Inflammatory macrophage (primary cell): ENCODE measurements at places on chromosomes 4 and X.
A peak's percentile ranks its signal among the peaks of the same experiment; 100 is the strongest.

- no peak for DNase-seq
Measured at GRCh38 chrX:112698946-112699345, 19.2 kb upstream of the LHFPL1 start.

DNA sequence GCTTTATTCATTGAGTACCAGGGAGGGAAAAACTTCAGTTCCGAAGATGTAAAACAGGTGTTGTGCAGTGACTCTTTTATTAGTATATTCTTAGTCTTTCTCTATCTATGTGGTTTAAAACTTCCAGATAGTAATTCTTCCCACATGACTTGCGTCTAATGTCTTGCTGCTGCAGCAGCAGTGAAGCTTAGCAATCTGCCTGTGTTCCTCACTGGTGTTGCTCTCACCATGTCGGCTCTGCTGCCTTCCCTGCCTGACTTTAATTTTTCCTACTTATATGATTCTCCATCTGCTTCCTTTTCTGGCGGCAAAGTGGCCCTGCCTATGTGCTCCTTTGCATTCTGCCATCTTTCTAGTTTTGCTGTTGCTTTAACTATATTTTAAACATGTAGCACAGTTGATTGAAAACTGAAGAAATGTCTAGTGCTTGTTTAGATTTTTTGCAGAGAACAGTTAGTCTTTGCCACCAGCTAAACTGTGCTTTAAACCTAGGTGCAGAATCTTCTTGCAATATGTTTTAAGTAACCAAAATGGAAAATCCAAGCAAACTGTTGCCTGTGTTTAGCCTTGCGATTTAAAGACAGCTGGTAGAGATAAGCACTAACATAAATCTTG, 1934.2 kb upstream of the IGFBP7 start:
- no peak for DNase-seq

DNA sequence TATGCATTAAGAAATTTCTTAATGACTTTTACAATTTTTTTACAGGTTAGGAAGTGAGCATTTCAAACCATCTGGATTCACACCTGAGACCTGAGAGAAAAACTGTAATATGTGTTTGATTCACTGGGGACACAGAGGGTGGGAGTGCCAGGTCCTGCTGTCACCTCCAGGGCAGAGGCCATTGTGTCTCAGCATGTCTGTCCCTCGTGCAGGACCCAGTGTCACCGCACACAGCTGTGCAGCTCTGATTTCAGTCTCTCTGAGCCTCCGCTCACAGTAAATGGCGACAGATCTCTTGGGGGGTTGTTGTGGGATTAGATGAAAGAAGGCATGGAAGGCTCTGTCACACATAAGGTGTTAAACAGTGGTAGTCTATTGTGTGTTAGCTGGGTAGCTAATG, 23.0 kb upstream of the CLDN24 start:
- no peak for DNase-seq

DNA sequence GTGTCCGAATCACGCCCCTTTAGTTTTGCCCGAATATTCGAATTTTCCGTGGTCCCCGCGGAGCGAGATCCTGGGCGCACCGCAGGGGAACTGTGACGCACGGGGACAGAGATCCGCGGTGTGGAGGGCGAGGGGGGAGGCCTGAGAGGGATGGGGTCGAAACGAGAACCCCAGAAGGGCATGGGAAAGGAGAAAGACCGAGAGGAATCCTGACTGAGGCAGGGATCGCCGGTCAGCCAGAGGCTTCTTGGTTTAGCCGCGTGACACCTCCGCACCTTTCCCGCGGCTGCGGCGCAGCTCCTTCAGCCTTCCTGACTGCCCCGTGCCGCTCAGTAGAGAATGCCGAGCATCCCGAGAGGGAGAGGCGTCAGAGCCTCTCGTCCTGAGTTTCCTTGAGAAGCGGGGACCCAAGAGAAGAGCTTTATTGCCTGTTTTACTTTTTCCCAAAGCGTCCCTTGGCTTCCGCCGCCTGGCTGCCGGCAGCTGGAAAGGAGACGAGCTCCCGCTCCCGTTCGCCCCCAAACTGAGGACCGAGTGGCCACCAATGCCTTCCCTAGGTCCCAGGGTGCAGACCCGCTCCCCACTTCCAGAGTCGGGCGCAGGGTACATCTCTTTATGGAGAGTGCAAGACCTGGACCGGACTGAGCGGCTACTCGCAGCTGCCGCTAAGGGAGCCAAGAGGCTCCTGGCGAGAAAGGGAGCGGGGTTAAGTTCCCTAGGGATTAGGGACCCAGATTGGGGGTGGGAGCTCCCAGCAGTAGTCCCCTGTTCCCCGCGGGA, 911 bp upstream of the GPR50 start:
- DNase-seq: no peak

- DNase-seq: no peak
Measured at GRCh38 chrX:18895189-18895951, 88.5 kb downstream of the PHKA2 start.

GRCh38 chr4:79611026-79611425, 203.0 kb upstream of the GK2 start:
- DNase-seq: no peak

GRCh38 chrX:22063284-22063683, 31.2 kb downstream of the PHEX start:
- DNase-seq: peak; percentile 37

- DNase-seq: no peak
Measured at GRCh38 chr4:7398788-7399439, 35.8 kb downstream of the PSAPL1 start.

DNA sequence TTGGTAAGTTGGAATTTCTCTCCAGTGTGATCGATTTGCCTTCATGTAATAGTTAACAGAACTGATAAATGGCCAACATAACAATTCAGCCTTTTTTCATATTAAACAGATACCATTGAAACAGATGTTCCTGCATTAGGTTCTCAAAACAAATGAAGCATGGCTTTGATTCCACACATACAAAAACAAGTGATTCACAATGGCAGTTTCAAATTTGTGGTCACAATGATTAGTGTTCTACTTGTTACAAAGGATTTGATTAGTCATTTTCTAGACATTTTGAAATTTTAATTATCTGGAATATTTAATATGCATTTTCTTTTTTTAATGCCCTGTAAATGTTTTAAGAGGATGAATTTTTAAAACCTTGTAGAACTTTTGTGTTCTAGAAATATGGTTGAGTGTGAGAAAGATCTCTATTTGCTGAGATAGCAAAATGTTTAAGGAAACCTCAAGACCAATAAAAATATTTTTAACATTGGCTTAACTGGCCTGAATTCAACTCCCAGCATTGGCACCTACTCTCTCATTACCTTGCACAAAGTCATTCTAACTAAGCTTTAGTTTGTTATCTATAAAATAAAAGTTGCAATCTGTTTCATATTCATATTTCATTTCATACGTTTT, 18.9 kb upstream of the GLRA3 start:
- no peak for DNase-seq

DNA sequence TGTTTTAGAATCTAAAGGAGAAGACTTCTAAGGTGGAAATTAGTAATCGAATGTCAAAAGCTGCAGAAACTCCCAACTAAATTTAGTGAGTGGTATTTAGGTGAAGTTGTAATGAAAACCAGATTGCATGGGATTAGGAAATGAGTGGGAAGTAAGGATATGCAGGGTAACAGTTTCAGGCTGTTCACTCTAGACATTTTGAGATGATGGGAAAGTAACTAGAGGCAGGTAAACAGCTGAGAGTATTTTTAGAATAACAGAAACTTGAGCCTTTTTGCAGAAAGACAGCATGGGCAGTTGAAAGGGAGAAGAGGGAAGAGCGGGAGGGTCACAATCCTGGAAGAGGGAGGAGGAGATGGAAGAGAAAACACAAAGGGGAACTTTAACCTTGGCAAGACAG, 12.7 kb downstream of the SPRY1 start:
- DNase-seq: no peak

GRCh38 chrX:154020536-154021115, 924 bp upstream of the IRAK1 start:
- DNase-seq: peak; percentile 71

DNA sequence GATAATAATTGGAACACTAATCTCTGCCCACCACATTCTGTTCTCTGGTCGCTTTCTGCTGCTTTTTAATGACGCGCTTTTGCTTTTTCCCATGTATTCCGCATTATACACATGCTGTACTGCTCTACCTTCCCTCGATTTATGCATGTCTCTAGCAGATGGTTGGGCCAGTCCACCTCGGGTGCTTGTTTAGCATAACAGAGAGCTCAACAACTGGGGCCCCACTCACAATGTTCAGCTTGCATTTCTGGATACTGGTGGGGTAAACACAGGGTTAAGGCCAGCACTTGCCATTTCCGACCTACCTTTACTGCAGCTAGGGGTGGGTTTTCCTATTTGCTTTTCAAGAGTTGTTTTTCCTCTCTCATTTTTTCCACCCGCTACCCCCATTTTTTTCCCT, 255.8 kb downstream of the SOX3 start:
- no peak for DNase-seq

DNA sequence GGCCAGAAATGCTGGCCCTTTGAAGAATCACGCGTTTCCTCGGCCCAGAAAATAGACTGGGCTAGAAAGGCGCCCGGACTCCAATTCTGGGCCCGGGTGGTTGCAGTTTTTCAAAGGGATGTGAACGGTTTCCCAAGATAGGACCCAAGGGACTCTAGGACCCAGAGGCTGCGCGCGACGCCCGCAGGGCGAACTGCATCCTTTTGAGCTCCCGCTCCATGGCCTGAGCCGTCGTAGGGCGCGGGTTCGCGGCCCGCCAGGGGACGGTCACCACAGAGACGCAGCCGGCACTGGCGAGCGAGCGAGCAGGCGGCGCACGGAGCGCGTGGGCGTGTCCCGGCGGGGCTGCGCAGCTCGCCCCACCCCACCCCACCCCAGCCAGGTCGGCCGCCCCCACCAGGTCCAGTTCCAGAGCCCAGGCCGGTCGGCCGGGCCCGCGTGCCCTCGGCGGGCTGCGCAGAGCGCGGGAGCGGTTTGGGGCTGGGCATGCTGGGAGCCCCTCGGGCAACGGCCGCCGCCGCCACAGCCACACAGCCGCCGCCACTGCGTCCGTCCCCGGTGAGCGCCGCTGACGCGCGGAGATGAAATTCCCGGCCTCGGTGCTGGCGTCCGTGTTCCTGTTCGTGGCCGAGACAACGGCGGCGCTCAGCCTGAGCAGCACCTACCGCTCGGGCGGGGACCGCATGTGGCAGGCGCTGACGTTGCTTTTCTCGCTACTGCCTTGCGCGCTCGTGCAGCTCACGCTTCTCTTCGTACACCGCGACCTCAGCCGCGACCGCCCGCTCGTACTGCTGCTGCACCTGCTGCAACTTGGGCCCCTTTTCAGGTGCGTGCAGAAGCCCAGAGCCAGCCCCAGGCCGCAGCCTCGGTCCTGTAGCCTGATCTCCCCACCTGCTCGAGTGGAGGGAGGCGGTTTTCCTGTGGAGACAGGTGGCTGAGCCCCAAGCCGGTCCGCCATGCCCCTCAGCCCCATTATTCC, at the start of gene XK:
XK (plus strand) TSS at position 411 of the 979 bp plus-strand sequence; CDS start at position 582, 171 bp downstream.
- DNase-seq: peak; percentile 43

GRCh38 chr4:102684610-102685052, 76.1 kb downstream of the MANBA start:
- DNase-seq: no peak

GRCh38 chr4:80101792-80102116, 28.7 kb upstream of the ANTXR2 start:
- no peak for DNase-seq

DNA sequence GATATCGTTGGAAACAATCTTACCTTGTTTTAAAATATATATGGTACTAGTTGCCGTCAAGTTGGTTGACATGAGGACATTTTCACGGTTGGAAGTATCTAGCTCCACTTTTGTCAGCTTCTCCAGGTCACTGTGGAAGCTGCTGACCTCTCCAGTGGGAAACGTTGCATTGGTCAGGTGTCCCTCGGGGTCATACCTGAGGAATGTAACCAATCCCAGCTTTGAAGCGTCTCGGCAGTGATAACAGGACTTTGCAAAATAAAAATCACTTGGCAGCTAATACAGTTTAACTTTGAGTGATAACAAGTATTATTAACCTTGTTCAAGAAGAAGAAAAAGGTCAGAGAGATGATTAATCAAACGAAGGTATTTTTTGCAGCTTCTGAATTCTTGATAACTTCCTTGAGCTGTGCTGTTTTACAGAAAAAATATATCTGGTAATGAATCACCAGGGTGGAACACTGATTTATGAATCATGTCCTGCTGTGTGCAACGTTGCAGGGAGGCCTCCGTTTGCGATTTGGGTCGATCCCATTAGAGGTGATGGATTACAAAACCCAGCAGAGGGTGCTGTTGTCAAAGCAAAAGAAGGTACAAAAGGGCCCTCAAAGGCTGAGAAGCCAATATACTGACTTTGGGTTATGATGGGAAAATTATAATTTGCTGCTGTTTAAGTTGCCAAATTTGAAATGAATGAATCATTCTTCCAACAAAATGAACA, 60.1 kb downstream of the SH2D1A start:
- peak; percentile 41 for DNase-seq

GRCh38 chr4:41214136-41214824, at the start of gene APBB2:
TSS of gene APBB2 (minus strand) at chr4:41214542. CDS start at chr4:41033254, 181,288 bp downstream.
- DNase-seq: peak; percentile 79

GRCh38 chr4:6268650-6269615, 717 bp upstream of the WFS1 start:
- DNase-seq: no peak

DNA sequence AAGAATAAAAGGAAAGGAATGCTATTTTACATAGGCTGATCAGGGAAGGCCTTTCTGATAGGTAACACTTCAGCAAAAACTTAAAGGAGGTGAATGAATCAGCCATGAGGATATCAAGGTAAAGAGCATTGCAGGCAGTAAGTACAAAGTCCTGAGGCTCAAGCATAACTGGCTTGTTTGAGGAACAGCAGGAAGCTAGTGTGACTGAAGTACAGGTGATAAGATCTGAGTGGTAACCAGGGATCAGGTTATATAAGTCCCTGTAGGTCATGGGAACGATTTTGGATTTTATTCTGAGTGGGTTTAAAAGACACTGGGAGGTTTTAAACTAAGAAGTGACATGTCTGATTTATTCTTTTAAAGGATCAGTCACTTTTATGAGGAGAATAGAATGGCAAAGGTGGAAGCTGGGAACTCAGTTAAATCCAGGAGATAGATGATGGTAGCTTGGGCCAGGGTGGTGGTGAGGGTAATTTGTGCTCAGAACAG, 47.1 kb upstream of the THOC2 start:
- DNase-seq: no peak

GRCh38 chrX:20237864-20238263, 28.8 kb downstream of the RPS6KA3 start:
- DNase-seq: no peak

- DNase-seq: no peak
Measured at GRCh38 chr4:139575072-139575471, 19.1 kb upstream of the SETD7 start.

- no peak for DNase-seq
Measured at GRCh38 chr4:123750044-123750443, 353.4 kb downstream of the SPRY1 start.
